ENCODE measurements at places on chromosomes 2 and 18.

DNA sequence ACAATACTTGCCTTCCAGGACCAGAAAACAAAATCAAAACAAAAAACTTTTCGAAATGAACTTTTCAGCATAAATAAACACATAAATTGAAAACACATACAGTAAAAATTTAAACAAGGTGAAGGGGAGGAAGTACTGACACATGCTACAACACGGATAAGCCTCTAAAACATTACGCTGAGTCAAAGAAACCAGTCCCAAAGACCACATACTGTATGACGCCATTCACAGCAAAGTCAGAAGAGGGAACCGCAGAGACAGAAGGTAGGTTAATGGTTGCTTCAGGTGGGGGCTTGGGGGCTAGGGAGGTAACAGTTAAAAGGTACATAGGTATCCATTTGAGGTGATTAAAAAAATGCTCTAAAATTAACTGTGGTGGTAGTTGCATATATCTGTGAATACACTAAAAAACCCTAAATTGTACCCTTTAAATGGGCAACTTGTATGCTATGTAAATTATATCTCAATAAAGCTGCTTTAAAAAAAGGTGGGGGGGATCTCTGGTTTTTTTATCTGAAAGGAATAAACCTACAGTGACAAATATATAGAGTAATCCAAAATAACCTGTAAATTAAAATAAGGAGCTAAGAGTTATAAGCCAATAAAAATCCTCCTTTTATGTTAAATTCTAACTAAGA lies 7.1 kb downstream of the COX7A2L start:
- peak; percentile 22 for DNase-seq

GRCh38 chr18:48662011-48662661 lies 123.3 kb downstream of the CTIF start:
- DNase-seq: peak; percentile 53

DNA sequence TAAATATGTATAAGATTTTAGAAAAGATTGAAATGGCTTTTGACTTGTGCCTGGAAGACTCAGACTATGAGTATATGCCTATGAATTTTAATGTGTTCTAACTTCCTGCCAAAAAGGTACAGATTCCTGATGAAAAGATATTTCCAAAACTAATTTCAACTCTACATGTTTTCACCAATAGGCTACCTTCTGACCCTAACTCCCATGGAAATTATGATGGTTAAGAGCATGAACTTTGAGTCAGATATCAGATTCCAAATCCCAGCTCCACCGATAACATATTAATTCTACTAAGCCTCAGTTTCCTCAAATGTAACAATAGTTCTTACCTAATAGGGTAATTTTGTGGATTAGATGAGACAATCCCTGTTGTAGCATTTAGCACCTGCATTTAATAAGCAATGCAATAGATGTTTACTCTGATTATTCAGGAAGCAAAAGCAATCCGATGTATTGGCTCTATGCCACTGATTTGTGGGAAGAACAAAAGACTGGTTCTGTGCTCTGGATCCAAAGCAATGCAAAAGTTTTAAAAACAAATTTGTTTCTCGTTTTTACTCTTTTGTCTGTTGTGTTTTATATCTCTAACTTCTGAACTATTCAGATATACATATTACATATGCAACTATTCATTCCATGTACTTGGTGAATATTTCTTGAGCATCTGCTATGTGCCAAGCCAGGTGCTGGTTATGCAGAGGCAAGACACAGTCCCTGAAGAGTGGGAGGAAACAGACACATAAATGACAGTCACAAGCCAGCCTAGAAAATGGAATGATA lies 115.4 kb downstream of the GATA6 start:
- no peak for DNase-seq

- no peak for DNase-seq
Measured at GRCh38 chr2:96095116-96095636, 21.2 kb downstream of the ADRA2B start.

GRCh38 chr2:224268441-224268840 lies 133.5 kb downstream of the FAM124B start:
- DNase-seq: peak; percentile 53

DNA sequence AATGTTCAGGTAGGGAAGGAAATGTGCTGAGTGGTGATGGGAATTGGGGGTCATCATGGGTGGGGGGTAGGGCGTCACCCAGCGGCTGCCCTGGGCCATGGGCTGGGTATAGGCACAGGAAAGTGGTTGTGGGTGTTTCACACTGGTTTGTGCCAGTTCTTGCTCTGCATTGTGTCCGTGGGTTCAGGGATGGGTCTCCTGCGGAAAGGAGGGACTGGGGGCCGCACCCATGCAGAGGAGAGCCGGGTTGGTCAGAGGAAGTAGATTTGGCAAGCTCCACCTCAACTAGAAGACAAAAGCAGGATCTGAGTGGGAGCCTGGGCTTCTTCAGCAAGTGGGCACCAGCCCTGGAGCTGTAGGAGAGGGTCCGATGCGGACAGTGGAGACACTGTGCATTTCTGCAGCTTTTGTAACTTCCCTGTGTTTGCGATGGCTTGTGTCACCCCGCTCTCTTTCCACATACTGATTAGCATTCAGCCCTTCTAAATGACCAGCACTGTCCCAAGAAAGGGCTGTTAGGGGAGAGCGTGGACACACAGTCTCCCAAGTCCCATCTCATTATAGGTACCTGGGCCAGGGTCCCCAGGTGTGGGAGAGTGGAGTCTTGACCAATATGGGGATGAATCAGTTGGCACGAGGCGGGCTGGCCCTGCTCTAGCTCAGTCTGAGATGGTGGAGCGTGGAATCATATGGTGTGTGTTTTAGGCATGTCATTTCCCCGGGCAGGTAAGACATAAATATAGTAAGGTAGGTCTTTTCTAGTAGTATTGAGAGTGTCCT lies 67.2 kb downstream of the LRRFIP1 start:
- no peak for DNase-seq

DNA sequence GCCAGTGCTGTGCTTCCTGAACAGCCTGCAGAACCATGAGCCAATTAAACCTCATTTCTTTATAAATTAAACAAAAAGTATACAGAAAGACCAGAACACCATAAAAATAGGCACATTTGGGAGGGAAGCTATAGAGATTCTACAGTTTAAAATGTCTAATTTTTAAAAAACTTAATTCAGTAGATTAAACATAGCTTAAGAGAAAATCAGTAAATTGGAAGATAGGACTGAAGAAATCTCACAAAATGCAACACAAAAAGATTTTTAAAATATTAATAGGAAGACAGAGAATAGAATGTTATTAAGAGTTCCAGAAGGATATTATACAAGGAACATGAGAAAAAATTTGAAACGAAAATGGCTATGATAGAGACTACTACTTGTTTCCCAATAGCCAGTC lies 90.5 kb upstream of the SPTBN1 start:
- DNase-seq: no peak

- peak; percentile 4 for DNase-seq
Measured at GRCh38 chr18:41992066-41992465, 37.0 kb downstream of the PIK3C3 start.

DNA sequence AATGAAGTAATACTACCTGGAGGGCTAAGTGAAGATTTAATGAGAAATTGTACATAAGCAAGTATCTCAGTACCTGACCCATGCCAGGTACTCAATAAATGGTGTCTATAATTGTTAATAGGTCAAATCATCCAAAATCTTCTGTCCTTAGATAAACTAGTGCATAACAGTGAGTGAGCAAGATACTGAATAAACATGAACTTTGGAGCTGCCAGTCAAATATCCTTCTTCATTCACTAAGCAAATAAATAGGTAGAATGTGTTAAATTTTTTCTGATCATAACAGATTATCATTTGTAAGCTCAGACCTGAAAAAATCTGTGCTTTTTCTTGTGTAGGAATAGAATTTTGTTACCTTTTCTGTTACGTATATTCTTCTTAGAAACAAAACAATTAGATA lies 39.6 kb downstream of the RAB3GAP1 start:
- no peak for DNase-seq

DNA sequence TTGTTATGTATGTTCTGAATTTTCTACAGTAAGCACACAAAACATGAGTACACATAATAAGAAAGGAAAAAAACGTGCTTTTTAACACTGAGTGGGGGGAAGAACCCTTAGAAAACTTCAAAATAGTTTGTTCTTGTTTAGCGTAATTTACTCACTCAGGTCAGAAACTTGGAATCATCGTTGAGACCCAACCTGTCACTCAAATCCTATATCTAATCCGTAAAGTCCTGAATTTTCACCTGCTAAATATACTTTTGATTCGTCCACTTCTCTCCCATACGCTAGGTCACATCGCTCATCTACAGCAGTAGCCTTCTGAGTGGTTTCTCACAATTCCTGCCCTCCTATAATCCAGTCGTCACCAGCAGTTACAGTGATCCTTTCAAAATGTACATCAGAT lies 767 bp downstream of the TPRKB start:
- DNase-seq: peak; percentile 19

DNA sequence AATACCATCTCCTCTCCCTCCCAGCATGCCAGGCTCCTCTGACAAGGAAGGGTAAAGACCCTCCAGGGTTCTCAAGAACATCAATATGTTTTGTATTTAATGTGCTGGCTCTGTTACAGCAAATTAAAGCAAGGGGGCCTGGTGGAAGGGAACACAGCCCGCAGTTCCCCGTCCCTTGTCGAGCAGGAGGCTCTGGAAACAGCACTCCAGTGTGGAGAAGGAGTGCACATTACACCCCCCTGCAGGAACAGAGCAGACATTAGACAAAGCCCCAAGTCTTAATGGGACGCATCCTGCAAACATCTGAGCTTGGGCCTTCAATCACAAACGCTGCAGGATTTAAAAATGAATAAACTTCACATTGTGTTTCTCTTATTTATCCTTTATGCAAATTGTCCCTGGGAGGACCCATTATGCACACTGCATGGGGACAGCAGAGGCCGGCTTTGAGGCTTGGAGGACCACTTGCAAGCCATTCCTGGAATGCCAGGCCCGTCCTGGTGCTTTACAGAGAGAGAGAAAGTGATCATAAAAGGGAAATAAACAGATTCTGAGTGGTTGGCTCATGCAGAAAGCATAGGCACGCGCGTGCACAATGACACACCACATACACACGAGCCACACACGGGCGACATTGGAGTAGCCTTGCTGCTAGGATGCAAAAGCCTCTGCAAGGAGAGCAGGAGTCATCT lies 328.7 kb downstream of the SMAD2 start:
- DNase-seq: no peak

DNA sequence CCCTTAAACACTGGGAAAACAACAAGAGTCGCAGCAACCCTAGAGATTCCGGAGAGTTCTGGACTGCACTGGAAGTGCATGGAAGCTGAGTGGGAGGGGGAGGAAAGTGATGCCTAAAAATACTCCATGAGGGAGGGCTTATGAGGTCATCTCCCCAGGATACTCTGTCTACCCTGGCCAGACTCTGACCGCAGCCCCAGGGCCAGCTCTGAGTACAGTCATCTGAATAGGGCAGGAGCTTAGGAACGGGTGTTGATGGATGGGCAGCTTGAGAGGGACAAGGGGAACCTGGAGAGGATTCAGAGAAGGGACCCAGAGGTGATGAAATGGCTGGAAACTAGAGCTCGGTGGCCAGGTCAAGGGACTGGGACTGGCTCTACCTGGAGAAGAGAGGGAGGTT lies 79.3 kb upstream of the IGFBP5 start:
- peak; percentile 72 for DNase-seq

- DNase-seq: no peak
Measured at GRCh38 chr2:189440644-189440946, 679 bp upstream of the WDR75 start.

DNA sequence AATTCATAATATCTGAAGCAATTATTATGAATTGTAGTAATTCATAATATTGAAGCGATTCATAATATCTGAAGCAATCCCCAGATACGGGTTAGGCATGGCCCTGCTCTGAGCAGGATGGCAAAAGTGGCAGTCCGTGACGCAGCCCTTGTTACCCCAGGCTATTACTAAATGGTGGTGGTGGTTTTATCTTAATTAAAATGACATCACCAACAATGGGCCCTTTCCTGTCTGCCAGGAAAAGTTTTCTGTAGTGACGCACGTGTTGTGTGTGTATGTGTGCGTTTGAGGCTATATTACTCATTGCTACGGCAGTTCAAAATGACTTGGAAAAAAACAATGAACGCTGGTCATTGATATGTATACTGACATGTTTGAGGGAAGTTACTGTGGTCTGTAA lies 10.6 kb upstream of the MOCOS start:
- DNase-seq: peak; percentile 68

DNA sequence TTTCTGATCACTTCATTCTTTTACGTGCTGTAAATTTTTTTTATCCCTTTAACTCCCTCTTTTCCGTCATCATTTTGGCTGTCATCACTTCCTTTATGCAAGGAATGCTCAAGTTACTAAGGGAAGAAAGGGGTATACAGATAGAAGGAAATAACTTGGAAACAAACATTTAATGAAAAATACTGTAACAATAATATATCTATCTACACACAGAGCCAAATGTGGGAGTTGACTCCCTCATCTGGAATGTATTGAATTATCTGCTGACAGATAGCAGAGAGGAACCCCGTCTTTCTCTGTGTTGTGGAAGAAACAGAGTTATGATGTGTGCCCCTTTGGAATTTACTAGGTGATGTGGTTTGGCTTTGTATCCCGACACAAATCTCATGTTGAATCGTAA lies 182.5 kb upstream of the NXPH2 start:
- DNase-seq: no peak

- DNase-seq: no peak
Measured at GRCh38 chr2:96770442-96771202, 9.9 kb downstream of the CNNM4 start.

GRCh38 chr2:26076001-26076587 lies 42.2 kb downstream of the RAB10 start:
- DNase-seq: no peak

DNA sequence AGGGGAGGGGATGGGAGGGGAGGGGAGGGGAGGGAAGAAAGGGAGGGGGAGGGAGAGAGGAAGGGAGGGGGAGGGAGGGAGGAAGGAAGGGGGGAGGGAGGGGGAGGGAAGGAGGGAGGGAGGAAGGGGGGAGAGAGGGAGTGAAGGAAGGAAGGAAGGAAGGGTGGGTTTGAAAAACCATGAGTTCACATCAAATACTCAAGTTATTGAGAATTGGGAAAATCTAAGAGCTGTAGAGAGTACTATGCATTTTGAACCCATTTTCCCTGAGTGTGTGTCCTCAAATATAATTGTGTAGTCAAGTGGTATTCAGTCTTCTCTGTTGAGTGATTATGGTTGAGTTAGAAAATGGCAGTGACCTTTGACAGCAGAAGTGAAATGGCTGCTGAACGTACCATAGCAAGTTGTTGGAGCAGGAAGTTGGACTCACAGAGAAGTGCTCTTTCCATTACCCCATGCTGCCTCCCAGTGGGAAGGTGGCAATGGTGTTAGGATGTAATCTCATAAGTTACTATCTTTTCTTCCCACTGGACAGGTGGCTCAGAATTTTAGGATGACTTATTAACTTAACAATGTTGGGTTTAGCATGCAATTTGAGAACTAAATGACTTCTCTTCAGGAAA lies 214.6 kb downstream of the SETBP1 start:
- peak; percentile 39 for DNase-seq

DNA sequence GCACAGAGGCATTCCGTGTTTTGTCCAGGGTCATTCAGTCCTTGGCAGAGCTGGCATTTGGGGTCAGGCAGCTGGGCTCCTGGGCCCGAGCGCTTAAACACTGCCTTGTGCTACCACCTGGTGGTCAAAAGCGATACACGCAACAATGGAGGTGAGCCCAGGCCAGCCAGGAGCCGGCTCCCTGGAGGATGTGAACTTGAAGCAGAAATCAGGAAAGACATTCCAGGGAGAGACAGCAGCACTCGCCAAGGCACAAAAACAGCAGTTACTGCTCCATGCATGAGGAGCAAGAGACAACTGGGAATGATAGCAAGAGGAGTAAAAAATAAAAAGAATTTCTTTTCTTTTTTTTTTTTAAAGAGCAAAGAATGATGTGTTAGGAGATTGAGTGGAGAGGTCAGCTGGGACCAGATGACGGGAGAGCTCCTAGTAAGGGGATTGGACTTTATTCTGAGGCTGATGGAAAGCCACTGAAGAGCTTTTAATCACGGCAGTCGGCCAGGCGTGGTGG lies 20.7 kb downstream of the SCYGR8 start:
- DNase-seq: peak; percentile 80
